Stimulated activated CD8-positive, alpha-beta memory T cell treated with anti-CD3 and anti-CD28 coated beads, Interleukin-4, amount 100 ng/mL, for 24 hours (primary cell): ENCODE measurements at places on chromosomes 5 and 9.

GRCh38 chr9:37036371-37036775 lies 2.3 kb upstream of the PAX5 start:
- DNase-seq, result no peak

GRCh38 chr5:154038707-154039457 lies at the start of the genes FAM114A2 and MFAP3:
FAM114A2 (minus strand) TSS chr5:154038910; CDS start chr5:154034953, 3,957 bp downstream.
MFAP3 (plus strand) TSS chr5:154038967; CDS start chr5:154049723, 10,756 bp downstream.
- peak; percentile 79 for DNase-seq

DNA sequence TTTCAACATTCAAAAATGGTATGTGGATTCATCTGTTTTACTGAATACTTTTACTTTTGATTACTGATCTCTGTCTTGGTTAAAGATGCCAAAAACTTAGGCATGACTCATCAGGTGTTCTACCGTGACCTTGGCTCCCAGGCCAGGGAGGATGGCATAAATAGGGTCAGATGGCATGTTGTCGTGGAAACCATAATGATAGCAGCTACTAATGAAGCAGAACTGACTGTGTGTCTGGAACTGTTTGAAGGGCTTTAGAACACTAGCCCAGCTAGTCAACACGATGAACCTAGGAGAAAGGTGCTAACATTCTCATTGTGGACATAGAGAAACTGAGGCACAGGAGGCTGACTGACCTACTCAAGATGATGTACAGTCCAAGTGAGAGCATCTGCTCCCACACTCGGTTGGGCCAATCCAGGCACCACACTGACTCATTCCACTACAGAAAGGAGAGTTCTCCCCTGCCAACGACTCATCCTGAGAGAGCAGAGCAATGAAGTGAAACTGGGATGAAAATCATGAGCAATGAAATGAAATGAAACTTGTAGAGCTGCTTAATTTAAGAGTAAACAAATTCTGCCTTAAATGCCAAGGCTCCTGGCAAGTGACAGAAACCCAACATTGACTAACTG lies 116.0 kb downstream of the TENT4A start:
- no peak for DNase-seq

- peak; percentile 36 for DNase-seq
Observed at GRCh38 chr9:121698627-121699570, 47.5 kb downstream of the DAB2IP start.

- no peak for DNase-seq
Observed at GRCh38 chr5:160297004-160297403, 15.4 kb downstream of the CCNJL start.

- DNase-seq, result no peak
Observed at GRCh38 chr5:33997331-33997983, 10.4 kb downstream of the AMACR start.

- no peak for DNase-seq
Observed at GRCh38 chr9:128421482-128421996, 882 bp downstream of the CERCAM start.

GRCh38 chr9:72351538-72352453 lies 13.2 kb downstream of the ZFAND5 start:
- DNase-seq, result no peak

GRCh38 chr5:138981586-138981985 lies 106.5 kb upstream of the LRRTM2 start:
- peak; percentile 14 for DNase-seq

DNA sequence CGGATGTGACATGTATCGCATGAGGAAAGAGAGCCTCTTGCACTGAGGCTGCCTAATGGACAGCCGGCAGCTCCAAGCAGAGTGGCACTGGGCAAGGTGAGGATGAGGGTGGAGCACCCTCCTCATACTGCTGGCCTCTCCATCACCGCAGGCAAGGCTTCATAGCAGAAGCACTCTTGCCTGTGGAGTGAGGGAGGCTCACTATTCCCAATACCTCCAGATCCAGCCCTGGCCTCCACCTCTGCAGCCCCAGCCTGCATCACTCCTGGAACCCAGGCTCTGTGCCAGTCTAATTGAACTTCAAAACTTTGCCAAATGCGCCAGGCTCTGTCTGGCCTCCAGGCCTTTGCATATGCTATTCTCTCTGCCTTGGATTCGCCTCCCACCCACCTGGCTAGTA lies 29.7 kb upstream of the ARAP3 start:
- no peak for DNase-seq

- no peak for DNase-seq
Observed at GRCh38 chr9:104892701-104893100, 35.3 kb downstream of the ABCA1 start.

GRCh38 chr9:78262655-78263054 lies 26.8 kb downstream of the CEP78 start:
- DNase-seq, result no peak
